Stimulated activated CD8-positive, alpha-beta memory T cell treated with anti-CD3 and anti-CD28 coated beads, Interleukin-4, amount 100 ng/mL, for 4 hours (primary cell): ENCODE measurements at places on chromosomes 3 and 15.

GRCh38 chr3:152184971-152185686, 83.6 kb upstream of the MBNL1 start:
- no peak for DNase-seq

- no peak for DNase-seq
Observed at GRCh38 chr3:138351151-138351550, 2.8 kb downstream of the MRAS start.

DNA sequence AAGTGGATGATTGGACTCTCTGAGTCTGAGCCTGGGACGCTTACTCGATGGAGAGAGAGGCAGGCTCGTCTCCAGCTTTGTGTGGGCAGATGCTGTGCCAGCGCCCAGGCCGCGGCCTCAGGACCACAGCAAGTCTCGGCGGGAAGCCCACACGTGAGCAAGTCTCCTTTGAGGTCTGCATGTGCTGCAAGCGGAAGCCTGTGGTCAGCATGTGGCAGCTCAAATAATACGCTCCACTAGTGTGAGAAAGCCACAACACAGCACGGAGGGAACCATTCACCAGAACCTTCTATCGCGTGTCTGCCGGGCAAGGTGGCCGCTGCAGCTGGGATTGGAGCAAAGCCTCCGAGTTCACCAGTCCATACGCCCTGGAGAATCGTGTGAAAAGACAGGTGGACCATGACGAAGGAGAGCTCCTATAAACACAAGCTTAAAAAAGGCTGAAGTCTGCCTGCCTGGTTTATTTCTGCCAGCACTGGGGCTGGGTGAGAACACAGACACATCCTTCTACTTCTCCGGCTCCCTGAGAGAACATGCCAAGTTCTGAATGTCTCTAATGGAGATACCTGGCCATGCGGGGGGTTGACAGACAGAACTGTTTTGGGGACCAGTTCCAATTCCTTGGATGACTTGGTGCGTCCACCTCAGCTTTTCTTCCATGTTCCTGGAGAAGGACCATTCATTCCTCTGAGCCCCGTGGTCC, 82.0 kb upstream of the LRIG1 start:
- DNase-seq = peak; percentile 9

- no peak for DNase-seq
Observed at GRCh38 chr3:170046269-170047132, 8.7 kb downstream of the GPR160 start.

GRCh38 chr3:176692199-176692965, 504.9 kb downstream of the TBL1XR1 start:
- no peak for DNase-seq

GRCh38 chr3:42031808-42032480, 59.2 kb upstream of the TRAK1 start:
- no peak for DNase-seq

DNA sequence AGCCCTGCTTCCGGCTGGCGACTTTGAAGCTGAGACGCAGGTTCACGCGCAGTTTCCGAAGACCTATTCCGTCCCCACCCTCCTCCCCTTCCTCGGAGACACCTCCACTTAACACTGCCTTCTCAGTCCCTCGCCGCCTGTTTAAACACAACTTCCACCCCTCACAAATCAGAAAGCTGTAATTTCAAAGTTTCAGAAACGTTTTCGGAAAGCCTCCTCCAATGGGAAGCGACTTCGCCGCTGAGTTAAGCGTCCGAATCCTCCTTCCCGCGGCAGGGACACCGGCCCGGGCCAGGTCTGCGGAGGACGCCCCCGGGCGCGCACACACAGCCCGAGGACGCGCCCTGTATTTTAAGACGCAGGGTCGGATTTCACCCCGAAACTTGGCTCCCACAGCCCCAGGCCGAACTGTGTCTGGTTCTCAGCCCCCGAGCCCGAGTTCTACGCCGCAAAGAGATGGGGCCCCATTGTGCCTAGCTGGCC, 559 bp upstream of the LRRN1 start:
- DNase-seq = no peak

DNA sequence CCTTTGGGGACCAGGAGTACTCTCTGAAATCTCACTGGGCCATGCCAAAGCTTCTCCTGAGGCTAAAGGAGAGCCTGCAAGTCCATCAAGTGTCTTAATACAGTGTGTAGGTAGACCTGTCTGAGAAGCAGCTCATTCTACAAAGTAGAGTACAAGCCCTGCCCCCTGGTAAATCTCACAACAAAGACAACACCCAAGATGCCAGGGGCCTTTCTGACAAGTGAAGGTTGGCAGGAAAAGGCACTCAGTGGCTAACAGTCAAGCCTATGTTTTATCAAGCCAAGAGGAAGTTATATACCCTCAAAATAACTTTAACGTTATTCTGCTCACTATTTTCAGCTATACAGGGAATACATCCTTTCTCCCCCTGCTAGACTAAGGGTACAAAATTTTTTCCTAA, 58.3 kb downstream of the NMNAT3 start:
- DNase-seq = no peak

DNA sequence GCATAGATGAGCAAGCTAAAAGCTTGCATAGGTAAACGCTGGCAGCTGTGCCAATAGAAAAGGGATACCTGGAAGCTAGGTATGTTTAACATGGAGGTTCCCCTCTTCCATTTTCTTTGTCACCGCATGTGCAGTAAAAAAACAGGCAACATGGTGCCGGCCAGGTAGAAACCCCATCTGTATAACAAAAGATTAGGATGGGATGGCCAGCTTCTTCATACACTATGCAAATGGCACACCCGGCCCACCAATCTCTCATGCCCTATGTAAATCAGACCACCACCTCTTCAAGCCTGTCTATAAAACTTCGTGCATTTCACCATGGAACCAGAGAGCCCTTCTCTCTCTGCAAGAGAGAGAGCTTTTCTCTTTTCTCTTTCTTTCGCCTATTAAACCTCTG, 224.3 kb upstream of the P2RY1 start:
- no peak for DNase-seq

DNA sequence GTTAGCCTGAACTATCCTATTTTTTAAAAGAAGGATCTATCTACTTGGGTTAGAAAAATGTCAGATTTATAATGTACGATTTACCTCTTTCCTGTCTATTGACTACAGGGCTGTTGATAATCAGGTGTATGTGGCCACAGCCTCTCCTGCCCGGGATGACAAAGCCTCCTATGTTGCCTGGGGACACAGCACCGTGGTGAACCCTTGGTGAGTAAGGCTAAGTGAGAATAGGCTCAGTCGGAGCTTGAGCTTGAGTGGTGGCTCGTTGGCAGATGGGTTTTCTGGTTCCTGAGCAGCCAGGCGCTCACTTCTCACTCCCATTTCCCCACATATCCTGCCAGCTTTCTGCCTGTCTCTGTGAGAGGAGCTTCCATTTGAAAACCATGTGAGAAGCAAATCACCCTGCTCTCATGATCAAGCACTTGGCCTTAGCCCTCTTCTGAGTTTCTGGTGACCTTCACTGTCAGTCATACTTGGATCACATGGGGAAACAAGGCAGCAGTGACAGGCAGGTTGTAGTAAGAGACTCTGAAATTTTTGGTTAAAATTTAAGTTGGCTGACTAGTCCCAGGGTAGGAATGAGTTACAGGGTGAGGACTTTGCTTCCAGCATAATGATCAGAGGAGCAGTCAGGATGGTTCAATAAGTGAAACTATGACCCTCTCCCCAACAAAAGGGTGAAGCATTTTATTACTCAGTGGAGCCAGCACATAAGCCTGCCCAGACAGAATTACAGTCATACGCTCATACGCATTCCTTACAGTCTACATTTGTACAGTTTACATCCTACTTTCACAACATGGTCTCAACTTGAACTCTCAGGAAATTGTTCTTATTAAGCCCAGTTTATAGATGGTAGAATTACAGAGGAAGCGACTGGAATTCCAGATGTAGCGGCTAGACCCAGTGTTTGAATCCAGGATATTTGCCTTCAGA, 18.0 kb downstream of the NIT2 start:
- no peak for DNase-seq

DNA sequence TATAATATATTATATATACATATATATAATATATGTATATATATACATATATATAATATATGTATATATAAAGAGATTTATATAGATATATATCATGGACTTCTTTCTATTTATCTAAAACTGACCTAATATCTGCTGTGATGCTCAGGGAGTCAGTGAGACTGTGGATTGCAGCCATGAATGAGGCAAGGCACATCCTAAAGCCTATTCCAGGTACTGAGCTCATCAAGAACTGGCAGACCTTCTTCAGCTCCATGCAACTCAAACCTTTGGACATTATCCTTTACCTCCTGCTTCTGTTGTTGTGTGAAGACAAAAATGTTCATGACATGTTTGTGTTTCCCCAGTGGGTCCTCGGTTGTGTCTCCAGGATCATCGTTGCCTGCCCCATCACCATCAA, 7.7 kb upstream of the LPP start:
- no peak for DNase-seq

DNA sequence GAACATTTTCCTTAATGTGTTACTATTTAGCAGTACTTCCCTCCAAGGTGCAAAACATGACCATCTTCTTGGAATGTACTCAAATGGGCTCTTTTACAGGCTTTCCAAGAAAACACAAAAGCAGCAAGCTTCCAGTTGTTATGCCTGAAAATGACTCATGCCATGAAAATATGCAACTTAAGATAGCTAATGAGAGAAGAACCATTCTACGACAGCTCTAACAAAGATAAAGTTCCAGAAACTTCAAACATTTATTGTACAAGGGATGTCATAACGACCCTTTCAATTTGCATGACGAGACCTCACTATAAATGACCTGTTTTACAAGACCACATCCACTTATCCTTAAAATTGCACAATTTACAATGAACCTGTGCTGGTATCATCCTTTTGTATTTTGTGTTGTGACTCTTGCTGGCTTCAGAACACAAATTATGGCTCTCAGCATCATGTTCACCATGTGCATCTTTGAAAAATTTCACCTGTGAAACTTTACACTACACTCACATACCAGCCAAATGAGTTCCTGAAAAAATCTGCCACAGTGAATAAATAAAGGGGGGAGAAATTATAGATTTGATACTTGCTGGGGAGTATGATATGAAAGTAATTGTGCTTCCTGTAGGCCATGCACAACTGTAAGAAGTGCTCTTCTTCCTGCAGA, 433.7 kb downstream of the MAGI1 start:
- no peak for DNase-seq

DNA sequence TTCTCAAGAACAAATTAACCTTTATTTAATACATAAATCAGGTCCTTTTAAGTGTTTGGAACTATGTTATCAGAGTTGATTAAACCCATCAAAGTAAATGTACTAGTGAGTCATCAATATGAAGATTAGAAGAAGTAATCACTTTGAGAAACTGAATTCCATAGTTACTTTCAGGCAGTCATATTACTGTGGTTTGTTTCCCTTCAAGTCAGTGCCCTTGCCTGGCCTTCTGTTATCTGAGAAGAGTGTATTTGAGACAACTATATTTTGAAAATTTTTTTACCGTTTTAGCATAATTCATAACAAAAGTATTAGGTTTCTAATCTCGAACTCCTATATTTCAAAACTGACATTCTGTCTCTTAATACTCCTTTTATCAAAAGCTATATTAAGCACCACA, 73.6 kb downstream of the GMPS start:
- DNase-seq = no peak

DNA sequence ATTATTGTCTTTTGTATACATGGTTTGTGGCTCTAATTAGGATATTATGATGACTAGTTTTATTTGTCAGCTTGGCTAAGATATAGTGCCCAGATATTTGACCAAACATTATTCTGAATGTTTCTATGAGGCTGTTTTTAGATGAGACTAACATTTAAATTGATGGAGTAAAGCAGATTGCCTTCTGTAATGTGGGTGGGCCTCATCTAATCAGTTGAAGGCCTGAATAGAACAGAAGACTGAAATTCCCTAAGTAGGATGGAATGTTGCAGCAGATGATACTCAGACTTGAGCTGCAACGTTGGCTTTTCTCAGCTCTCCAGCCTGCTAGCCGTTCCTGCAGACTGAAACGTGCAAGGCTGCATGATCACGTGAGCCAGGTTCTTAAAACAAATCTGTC, 546.5 kb downstream of the EDEM1 start:
- no peak for DNase-seq

DNA sequence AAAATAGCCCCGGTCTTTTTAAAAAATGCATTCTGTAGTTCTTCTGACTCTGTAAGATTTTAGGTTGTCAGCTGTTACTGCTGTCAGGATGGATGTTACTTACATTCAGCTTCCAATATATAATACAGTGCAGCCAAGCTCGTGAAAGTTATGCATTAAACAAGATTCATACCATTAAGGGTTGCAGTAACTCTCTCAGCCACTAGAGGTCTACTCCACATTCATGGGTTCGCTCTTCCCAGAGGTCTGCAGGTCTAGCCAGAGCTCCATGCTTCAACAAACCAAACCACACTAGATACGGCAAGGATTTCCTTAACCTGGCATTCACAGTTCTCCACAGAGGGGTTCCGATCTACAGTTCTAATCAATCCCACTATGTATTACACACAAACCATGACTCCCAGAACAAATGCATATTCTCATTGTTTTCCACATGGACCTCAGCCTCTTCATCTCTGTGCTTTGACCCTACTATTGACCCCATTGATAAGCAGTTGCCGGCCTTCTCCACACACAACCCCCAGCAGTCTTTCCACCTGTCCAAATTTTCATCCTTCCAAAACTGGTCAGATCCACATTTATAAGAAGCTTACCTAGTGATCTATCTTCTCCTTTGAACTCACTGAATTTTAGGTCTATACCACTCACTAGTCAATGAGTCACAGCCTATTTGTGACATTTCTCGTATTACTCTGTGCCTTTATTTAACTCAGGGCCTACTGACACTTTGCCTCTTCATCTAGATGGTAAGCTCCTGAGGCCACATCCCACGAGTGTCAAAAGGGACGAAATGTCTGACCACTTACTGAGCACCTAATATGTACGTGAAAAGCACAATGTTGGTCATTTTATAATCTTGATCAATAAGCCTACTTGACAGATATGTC, 33.7 kb downstream of the RORA start:
- DNase-seq = no peak

GRCh38 chr3:6120786-6121185, 740.1 kb upstream of the GRM7 start:
- no peak for DNase-seq

- DNase-seq = no peak
Observed at GRCh38 chr15:35115155-35115725, 30.1 kb upstream of the NANOGP8 start.

- no peak for DNase-seq
Observed at GRCh38 chr3:195873971-195874370, 34.4 kb downstream of the TNK2 start.

- DNase-seq = no peak
Observed at GRCh38 chr3:110859993-110860392, 211.6 kb upstream of the NECTIN3 start.

DNA sequence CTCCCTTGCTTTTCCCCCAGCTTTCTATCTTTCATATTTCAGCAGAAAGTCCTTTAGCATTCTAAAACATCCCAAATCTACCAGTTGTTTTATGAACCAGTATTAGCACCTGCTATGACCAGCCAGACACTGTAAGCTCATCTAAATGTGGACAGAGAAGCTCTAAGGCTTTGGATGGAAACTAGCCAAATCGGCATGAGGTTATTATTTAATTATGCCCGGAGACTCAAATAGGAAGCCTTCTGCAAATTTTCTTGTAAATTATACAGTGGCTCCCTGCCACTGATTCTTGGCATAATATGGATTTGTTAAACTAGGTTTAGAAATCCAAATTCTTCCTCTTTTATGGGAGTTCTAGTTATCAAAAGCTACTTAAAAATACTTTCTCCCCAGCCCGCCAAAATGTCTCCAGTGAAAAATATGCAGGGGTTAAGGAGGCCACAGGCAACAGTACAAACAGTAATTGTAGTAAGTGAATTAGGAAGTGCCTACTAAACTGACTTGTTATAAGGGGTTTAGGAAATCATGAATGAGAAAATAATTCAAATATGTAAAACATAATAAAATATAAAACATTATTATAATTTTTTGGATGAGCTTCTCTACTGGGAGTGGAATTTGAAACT, 15.4 kb downstream of the MYH15 start:
- no peak for DNase-seq
